B cell (primary cell): ENCODE measurements at places on chromosomes 16 and 17.

DNA sequence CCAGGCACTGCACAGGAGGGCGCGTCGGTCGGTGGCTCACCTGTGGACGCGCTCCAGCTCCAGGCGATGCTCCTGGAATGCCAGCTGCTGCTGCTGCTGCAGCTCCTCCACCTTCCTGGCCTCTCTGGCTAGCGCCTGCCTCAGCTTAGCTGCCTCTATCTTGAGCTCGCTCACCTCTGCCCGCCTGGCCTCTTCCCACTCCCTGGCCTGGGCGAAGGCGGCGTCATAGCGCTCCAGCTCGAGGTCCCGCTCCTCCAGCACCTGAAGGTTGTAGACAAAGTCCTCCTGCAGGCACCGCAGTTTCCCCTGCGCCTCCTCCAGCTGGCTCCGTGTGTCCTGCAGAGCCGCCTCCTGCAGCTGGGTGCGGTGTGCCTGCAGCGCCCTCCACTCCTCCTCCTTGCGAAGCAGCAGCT is 11.1 kb downstream of the CCDC57 start:
- no peaks in the 10 kb centered on the region for H3K27me3 ChIP-seq
- H3K4me1 ChIP-seq, result peaks cover 16% of the 10 kb centered on the region
- H3K4me3 ChIP-seq, result no peak overlapping the region
- no peak overlapping the region for H3K27ac ChIP-seq

DNA sequence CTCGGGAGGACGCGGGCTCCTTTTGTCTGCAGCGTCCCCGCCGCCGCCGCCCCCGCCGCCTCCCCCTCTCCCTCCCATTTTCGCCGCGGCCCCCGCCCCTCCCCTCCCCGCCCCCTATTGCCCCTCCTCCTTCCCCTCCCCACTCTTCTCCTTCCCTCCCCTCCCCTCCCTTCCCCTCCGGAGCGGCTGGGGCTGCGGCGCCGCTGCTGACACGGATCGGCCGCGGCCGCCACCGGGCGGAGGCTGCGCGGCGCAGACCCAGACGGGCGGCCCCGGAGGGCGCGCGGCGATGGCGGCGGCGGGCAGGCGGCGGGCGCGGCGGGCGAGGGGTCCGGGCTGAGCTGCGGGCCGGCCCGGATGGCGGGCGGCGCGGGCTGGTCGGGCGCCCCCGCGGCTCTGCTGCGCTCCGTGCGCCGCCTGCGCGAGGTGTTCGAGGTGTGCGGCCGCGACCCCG is at the start of gene RAB11FIP4:
Gene RAB11FIP4 (plus strand): TSS at position 180 of the 454 bp plus-strand sequence. CDS start 178 bp downstream, at position 358.
- DNase-seq, result peak; percentile 23
- no peak within 1 kb of the TSS for H3K27ac ChIP-seq
- peaks cover 9% of the 10 kb centered on the region for H3K27me3 ChIP-seq
- no peaks in the 10 kb centered on the region for H3K36me3 ChIP-seq

DNA sequence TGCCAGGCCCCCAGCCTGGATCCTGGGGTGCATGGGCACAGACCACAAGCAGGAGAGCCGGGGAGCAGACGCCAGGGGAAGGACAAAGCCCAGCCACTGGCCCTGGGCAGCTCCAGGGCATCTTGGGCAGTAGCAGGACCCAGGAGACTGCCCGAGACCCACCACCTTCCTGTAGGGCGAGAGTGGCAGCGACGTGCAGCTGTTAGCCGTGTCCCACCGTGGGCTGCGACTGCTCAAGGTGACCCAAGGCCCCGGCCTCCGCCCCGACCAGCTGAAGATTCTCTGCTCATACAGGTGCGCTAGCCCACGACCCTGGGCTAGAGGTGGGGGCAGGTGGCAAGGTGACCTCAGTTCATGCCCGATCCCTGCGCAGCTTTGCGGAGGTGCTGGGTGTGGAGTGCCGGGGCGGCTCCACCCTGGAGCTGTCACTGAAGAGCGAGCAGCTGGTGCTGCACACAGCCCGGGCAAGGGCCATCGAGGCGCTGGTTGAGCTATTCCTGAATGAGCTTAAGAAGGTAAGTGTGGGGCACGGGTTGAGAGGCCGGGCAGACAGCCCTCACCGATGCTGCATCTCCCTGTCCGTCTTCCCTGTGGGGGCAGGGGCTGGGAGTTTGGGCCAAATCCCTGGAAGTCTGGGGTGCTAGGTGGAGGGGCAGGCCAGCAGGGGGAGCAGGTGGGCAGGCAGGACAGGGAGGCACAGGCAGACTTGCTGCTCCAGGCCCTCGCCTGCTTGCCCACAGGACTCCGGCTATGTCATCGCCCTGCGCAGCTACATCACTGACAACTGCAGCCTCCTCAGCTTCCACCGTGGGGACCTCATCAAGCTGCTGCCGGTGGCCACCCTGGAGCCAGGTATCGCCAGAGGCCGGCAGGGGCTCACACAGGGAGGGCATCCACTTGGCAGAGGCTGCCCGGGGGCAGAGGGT is 13.5 kb upstream of the SMIM5 start:
- DNase-seq, result no peak
- no peaks in the 10 kb centered on the region for H3K4me1 ChIP-seq
- H3K36me3 ChIP-seq, result no peaks in the 10 kb centered on the region

GRCh38 chr17:50316016-50316587 is 29.8 kb upstream of the XYLT2 start:
- H3K4me1 ChIP-seq, result no peaks in the 10 kb centered on the region
- H3K36me3 ChIP-seq, result no peaks in the 10 kb centered on the region
- DNase-seq, result no peak
- H3K4me3 ChIP-seq, result no peak overlapping the region
- no peak overlapping the region for H3K27ac ChIP-seq
- H3K27me3 ChIP-seq, result no peaks in the 10 kb centered on the region

- DNase-seq, result no peak
- H3K36me3 ChIP-seq, result no peaks in the 10 kb centered on the region
- H3K27ac ChIP-seq, result no peak overlapping the region
- no peak overlapping the region for H3K4me3 ChIP-seq
- no peaks in the 10 kb centered on the region for H3K4me1 ChIP-seq
- peaks cover 4% of the 10 kb centered on the region for H3K27me3 ChIP-seq
Measured at GRCh38 chr17:39175695-39176093, 9.7 kb upstream of the ARL5C start.

- H3K27me3 ChIP-seq, result no peaks in the 10 kb centered on the region
- no peaks in the 10 kb centered on the region for H3K4me1 ChIP-seq
- no peak overlapping the region for H3K4me3 ChIP-seq
Measured at GRCh38 chr17:73506470-73507435, 137.5 kb downstream of the SDK2 start.

DNA sequence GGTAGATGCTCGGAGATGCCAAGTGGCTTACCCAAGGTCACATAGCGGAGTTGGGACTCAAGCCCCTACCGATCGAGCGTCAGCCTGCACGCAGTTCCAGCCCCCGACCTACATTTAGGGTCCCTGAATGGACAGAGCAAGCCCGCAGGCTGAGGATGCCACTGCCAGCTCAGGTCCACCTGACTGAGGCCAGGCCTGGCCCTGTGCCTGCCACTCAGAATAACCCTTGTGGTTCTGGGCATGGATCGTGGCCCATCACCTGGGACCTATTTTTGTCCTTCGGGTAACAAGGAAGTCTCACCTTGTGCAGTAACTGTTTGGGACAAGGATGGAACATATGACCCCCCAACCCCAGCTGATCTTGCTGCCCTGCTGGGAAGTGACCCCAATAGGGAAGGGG is 17.1 kb downstream of the CDH16 start:
- no peaks in the 10 kb centered on the region for H3K27me3 ChIP-seq
- no peak overlapping the region for H3K27ac ChIP-seq
- H3K4me3 ChIP-seq, result no peak overlapping the region
- H3K36me3 ChIP-seq, result no peaks in the 10 kb centered on the region
- H3K4me1 ChIP-seq, result no peaks in the 10 kb centered on the region
